ENCODE measurements at places on chromosomes 12 and 14.

DNA sequence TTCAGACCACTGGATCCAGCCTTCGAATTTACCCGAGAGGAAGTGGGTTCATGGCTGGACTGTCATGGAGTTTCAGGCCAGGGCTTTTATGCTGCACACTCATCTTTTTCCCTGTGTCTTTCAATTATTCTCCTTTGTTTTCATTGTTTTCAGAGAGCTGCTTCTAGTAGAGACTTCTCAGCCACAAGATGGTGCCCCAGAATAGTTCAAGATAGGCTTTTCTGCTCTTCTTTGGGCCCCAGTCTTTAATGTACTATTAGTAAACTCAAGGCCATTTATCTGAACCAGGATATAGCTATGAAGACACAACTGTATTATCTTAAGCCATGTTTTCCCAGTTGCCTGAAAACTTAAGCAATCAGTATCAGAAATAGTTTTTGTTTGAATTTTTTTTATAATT, 30.4 kb upstream of the PSMA6 start:
- DNase-seq = peak; percentile 39

DNA sequence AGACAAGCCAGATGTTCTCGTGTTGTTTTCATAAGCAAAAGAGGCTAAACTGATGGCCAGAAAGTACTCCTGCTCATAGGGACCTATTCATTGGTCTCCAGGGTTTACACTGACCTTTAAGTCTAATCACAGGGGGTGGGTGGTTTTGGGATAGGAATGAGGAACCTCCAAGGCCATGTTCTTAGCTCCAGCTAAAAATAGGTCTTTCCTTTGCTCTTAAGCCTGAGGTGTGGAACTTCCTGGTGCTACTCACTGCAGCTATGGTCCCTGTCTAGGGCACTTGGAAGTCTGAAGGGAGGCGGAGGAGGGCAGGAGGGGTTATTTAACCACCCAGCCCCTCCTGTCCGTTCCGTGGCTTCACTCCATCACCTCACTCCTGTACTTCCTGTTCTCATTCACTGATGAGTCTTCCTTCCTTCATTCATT, 18.6 kb downstream of the GPRC5A start:
- DNase-seq = peak; percentile 40

- DNase-seq = no peak
These were observed 857.0 kb downstream of the DIO2 start for GRCh38 chr14:79354336-79354735.

DNA sequence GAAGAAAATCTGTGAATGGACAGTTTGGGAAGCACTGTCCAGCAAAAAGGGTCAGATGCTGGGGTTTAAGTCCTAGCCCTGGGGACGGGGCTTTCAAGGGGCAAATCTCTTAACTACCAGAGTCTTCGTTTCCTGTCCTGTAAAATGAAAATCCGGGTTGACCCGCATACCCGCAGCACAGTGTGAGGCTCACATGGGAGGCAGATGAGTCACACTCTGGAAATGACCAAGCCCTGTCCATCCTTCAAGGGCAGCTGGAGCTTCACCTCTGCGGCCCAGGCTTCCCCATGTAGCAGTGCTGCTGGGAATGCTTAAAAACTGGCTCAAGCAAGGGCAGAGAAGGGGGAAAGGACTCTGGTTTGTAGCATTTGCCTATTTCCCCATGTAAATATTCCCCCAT, 19.0 kb downstream of the FAM181A start:
- DNase-seq = peak; percentile 52

DNA sequence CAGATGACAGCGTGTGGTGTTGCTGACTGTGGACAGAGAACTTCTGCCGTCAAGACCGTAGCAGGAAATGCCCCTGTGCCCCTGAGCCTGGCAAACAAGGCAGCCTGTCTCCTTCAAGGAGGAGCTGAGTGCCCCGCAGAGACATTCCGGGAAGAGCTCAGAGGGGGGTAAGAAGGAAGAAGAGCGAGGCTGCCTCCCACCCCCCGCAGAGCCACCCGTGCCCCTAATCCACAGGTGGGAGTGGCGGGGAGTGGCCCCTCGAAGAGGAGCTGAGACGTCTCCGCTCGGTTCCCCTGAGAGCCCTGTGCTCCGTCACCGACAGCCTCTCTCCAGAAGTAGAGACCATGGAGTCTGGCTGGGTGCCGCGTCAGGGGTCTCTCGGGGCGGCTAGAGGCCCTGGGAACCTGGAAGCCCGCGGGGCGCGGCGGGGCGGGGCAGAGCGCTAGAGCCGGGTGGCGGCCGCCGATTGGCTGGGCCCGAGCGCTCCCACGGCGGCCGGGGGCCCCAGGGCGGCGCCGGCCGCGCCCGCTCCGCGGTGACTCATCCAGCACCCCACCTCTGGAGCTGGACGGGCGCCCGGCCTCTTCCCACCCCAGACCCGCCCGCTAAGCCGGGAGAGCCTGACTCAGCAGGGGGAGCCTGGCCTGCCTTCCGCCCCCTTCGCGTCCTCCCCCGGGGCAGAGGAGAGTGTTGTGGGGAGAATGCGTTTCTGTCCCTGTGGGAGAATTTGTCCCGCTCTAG, 25.2 kb upstream of the KRT78 start:
- peak; percentile 96 for DNase-seq

- peak; percentile 62 for DNase-seq
These were observed 1.3 kb downstream of the OTOGL start for GRCh38 chr12:80100591-80100990.

DNA sequence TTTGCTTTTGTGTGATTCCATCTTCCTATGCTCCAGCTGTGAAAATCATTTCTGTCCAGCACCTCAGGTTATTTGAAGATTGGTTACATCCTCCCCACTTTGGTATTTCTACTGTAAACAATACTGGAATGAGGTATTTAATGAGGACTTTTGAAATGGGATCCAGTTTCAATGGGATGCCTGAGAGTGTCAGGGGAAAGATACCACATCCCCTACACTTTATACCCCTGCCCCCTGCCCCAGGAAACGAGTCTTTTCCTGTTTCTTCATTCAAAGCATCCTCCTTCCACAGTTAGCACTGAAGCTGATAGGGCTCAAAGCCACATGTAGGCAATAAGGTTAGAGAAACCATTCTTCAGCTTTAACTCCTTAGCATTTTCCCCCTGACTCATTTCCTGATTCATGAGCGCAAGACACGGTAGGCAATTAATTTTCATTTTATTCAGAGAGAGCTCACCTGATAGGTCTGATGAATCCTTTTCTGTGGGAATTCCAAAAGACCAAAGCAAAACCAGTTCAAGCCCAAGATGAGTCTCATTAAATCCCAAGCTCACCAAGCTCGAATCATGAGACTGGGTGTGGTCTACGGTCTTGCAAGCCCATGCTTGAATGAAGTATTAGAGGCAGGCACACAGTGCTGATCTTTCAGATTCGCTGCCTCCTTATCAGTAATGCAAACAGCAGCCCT, 143.6 kb upstream of the CRY1 start:
- DNase-seq = peak; percentile 20

DNA sequence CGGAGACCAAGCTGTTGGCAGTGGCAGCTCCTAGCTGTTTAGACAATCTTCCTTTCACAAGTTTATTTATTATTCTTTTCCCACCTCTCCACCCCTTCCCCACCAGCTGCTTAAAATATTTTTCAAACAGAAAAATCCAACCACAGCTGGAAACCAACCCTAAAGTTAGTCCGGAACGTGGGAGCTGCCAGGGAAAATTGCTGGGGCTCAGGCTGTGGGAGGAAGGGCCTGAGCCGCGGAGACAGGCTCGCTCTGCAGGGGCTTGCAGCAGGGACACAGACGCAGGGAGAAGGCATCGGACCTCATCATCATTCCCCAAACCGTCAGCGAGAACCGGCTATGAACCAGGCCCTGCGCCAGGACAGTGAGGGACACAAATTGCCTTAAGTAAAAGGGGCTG, 16.1 kb upstream of the TMEM106C start:
- no peak for DNase-seq

GRCh38 chr12:98002887-98003493, 512.4 kb upstream of the TMPO start:
- no peak for DNase-seq

GRCh38 chr12:5461966-5462365, 30.1 kb downstream of the NTF3 start:
- no peak for DNase-seq

DNA sequence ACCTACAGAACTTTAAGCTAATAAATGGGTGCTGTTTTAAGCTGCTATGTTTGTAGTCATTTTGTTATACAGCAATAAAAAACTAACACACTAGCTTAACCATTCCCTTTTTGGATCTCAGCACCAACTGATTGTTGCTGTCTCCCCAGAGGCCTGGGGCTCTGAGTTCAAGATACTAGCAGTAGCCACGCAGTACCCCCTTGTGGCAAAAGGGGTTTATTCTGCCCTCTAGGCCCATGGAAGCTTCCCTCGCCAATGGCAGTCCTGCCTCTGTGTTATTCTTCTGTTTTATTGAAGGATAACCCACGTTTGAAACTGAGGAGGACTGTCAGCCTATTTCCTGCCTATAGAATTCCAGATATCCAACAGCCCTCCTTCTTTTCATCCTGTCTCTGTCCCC, 455.3 kb upstream of the ATP2B1 start:
- DNase-seq = peak; percentile 19

Measured in EH (cell line).